ENCODE measurements at places on chromosomes 13 and 19.

DNA sequence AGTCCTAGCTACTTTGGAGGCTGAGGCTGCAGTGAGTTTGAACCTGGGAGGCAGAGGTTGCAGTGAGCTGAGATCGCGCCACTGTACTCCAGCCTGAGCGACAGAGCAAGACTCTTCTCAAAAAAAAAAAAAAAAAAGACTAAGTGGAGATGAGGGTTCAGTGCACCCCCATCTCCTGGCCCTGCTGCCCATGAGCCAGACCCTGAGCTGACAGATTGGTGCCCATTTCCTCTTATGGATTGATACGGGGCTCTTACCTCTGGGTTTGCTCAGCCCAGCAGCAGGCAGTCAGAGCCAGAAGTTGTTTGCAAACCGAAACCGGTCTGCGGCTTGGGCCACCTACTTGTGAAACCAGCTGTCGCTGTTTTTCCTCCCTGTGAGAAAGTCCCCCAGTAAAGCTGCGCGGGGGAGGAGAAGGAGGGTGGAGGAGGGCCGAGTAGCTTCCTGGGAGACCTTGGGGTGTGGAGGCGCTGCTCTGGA is 36.9 kb downstream of the ARRDC2 start:
- peak; percentile 82 for DNase-seq

GRCh38 chr13:106916329-106916976 is 348.5 kb upstream of the ARGLU1 start:
- no peak for DNase-seq

- DNase-seq, result peak; percentile 50
Observed at GRCh38 chr19:47226426-47227351, 4.3 kb downstream of the BBC3 start.

DNA sequence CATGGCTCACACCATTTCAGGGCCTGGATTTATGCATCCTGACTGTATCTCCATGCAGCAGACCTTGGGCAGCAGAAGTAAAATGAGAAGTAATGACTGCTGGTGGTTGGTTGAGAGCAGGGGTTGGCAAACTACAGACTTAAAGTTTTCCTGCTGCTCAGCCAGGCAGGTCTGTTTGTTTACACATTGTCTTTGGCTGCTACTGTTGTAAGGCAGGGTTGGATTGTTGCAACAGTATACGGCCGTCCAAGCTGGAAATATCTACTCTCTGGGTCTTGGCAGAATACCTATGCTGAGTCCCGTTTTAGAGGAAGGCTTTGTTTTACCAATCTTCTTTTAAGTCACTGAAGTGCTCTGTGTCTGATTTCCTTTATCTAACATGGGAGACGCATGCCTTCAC is 13.5 kb downstream of the SNRNP70 start:
- no peak for DNase-seq

DNA sequence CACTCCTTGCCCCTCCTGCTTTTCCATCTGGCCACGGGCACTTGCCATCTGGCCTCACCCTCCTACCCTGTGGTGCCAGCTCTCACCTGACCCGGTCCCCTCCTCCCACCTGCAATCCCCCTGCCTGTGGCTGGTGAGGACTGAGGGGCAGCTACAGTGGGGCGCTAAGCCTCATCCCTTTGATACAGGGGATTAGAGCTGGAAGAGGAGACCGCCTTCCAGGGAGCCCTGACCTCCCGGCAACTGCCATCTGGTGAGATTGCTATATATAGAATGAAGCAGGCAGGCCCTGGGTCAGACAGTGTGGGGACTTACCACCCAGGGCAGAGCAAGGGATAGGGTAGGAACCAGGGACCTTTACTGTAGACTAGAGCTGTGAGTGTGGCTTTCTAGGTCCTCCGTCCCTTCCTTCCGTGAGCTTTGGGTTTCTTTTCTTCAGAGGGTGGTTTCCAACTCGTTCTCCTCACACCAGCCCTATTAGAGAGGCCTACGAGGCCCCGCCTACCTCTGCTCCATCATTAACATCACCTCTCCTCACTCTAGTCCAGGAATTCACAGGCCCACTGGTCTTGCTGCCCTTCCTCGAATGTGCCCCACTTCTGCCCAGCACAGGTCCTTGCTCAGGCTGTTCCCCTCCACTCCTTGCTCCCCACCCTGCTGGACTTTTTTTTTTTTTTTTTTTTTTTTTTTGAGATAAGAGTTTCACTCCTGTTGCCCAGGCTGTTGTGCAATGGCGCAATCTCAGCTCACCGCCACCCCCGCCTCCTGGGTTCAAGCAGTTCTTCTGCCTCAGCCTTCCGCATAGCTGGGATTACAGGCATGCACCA is 7.7 kb downstream of the KASH5 start:
- no peak for DNase-seq

GRCh38 chr13:111622051-111622531 is 301.6 kb downstream of the TEX29 start:
- no peak for DNase-seq

- no peak for DNase-seq
Observed at GRCh38 chr13:20608438-20609020, 41.6 kb downstream of the IFT88 start.

GRCh38 chr13:60318186-60318585 is 78.8 kb upstream of the TDRD3 start:
- DNase-seq, result no peak

DNA sequence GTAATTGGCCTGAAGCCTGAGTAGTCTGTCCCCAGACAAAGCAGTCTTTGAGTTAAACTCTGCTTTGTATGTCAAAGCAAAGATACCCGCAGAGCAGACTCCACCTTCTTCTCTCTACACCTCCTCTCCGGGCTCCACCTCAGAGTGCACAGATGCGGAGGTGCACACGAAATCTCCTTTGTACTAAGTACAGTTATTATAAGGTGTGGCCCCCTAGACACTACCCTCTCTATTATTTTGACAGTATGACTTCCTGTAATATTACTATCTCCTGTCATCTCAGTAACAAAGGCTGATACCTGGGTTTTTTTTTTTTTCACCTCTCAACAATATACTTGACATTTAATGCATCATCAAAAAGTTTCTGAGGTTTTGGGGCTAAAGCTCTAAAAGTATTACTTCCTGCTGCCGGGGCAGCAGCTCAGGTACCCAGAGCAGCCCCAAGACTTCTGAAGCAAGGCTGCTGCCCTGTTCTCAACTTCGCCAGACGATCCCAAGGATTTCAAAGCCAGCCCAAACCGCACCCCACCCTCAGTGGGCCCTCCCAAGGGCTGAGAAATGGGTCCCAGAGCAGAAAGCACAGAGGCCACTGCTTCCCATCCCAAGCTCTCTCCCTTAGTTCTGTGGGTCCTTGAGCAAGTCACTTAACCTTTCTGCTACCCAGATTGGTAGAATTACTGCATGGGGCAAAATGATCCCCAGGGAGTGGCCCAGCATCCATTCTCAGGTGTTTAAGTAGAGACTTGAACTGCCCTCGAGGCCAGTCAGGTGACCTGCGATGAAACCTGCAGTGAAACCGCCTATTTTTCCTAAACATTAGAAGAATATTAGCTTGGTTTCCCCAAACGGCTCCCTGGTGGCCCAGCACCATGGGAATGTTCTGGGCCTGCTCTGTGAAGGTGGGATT is 180.6 kb downstream of the FOXO1 start:
- DNase-seq, result peak; percentile 69

- DNase-seq, result no peak
Observed at GRCh38 chr19:52602941-52603340, 32.9 kb downstream of the ZNF701 start.

- peak; percentile 66 for DNase-seq
Observed at GRCh38 chr19:15551293-15552004, 43.1 kb downstream of the CYP4F22 start.

DNA sequence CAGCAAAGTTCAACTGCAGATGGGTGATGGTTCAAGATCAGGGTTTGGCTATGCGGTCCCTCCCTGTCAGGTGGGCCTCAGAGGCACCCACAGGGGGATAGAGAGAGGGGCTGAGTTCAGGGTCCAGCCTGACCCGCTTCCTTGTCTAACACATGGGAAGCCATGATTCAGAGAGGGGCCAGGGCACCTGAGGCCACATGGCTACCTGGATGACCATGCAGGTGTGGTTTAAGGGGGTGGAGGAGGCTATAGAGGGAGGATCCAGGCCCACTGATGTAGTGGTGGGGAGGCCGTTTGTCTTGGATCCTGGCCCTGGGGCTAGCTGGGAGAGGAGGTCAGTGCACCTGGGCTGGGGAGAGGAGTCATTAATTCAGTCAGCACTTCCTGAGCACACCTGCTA is 56.7 kb downstream of the ZNF536 start:
- no peak for DNase-seq

DNA sequence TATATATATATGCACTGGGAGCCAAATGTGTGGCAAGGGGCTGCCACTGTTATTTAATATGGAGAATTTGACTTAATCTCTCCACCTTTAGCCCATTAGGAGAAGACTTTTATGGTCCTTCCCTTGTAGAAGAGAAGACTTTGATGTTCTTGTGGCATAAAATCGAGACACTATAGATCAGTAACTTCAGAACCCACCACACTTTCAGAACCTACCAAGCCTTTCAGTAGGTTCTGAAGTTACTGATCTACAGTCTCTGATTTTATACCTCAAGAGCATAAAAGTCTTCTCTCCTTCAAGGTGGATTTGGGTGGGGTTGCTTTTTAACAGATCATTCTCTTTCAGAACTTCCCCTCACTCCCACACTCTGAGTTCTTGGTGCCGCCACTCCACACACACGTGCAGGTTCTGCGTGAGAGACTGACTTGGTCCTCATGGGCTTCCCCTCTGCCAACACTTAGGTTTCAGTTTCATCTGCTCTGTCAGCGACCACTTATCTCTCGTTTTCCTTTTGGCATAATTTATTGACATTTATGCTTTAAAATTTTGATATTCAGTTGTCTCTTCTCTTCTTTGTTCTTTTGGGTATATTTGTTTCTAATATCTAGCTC is 213.4 kb upstream of the PCDH17 start:
- DNase-seq, result no peak
